ENCODE measurements at places on chromosomes 12 and 14. TPM values are rescaled to one million over a fixed set of nuclear protein-coding genes. Genes with fewer than 3 reads are reported as not detected.

KLRK1 gene
- 619 TPM for polyA plus RNA-seq

TAS2R42 gene
- not detected for polyA plus RNA-seq

SLC35F4 gene
- polyA plus RNA-seq, result not detected

ASCL4 gene
- not detected for polyA plus RNA-seq

Data from naive thymus-derived CD8-positive, alpha-beta T cell (primary cell).